ENCODE measurements at places on chromosomes 4 and X. TPM values are rescaled to one million over a fixed set of nuclear protein-coding genes. Genes with fewer than 3 reads are reported as not detected.

- peak overlapping the region; percentile 82 for H3K27ac ChIP-seq
- no peak overlapping the region for H3K4me3 ChIP-seq
- no peak for DNase-seq
- H3K27me3 ChIP-seq: no peaks in the 10 kb centered on the region
These were observed 201.3 kb downstream of the PTTG2 start for GRCh38 chr4:38161208-38162113.

GRCh38 chr4:107183155-107183774 is 147.2 kb upstream of the DKK2 start:
- DNase-seq: no peak
- no peaks in the 10 kb centered on the region for H3K27me3 ChIP-seq
- H3K36me3 ChIP-seq: no peaks in the 10 kb centered on the region
- no peak overlapping the region for H3K27ac ChIP-seq
- H3K4me3 ChIP-seq: no peak overlapping the region

DNA sequence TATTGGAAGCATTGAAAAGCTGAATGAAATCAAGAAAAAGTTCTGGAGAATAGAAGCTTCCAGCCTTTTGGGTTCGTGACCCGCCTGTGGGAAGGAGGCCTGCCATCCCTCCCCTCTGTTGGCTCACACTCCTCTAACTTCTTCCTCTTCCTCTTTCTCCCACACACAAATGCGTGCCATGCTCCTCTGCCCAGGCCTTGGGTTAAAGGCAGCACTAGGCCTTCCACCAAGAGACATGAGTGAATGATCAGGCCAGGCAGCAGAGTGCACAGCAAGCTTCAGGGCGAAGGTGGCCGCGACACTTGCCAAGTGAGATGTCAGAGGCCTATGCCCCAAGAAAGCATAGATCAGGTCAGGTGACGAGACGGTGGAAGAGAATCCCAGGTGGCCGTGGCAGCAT is 38.4 kb downstream of the FAM193A start:
- H3K36me3 ChIP-seq: no peaks in the 10 kb centered on the region
- no peak overlapping the region for H3K4me3 ChIP-seq
- H3K27me3 ChIP-seq: no peaks in the 10 kb centered on the region
- DNase-seq: no peak
- H3K27ac ChIP-seq: no peak overlapping the region

DNA sequence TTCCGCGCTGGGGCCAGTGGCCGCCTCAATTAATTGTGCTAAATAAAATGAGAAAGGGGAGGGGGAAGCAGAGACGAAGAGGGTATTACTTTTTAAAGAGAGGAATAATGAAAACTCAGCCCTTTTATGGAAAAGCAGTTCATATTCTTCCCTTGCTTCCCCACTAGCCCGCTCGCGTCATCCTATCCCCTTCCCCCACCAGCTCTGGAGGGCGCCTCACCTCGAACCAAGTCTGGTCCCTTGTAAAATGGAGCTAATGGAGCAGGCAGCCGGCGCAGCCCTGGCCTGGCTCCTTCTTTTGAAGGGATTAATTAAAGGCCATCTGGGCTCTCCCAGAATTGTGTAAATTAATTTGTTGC is 511 bp upstream of the NKX6-1 start:
- H3K27ac ChIP-seq: no peak overlapping the region
- DNase-seq: no peak
- H3K4me1 ChIP-seq: peaks cover 18% of the 10 kb centered on the region
- no peaks in the 10 kb centered on the region for H3K36me3 ChIP-seq

FRMPD4 gene
- total RNA-seq: not detected
